Ovary (tissue), 10 donors: ENCODE measurements at places on chromosomes 13 and 19. TPM values are rescaled to one million over a fixed set of nuclear protein-coding genes. Genes with fewer than 3 reads are reported as not detected.

BRME1 gene
- polyA plus RNA-seq = 0.57 TPM

ZNF433 gene
- polyA plus RNA-seq = 4.5 TPM

ZNF763 gene
- polyA plus RNA-seq = 7.0 TPM

DLEU7 gene
- 0.28 TPM for polyA plus RNA-seq

IL4I1 gene
- 0.35 TPM for polyA plus RNA-seq

ANKRD10 gene
- 87.6 TPM for polyA plus RNA-seq

IZUMO4 gene
- 1.8 TPM for polyA plus RNA-seq
